ENCODE measurements at places on chromosomes 6 and 20. TPM values are rescaled to one million over a fixed set of nuclear protein-coding genes. Genes with fewer than 3 reads are reported as not detected.

DNA sequence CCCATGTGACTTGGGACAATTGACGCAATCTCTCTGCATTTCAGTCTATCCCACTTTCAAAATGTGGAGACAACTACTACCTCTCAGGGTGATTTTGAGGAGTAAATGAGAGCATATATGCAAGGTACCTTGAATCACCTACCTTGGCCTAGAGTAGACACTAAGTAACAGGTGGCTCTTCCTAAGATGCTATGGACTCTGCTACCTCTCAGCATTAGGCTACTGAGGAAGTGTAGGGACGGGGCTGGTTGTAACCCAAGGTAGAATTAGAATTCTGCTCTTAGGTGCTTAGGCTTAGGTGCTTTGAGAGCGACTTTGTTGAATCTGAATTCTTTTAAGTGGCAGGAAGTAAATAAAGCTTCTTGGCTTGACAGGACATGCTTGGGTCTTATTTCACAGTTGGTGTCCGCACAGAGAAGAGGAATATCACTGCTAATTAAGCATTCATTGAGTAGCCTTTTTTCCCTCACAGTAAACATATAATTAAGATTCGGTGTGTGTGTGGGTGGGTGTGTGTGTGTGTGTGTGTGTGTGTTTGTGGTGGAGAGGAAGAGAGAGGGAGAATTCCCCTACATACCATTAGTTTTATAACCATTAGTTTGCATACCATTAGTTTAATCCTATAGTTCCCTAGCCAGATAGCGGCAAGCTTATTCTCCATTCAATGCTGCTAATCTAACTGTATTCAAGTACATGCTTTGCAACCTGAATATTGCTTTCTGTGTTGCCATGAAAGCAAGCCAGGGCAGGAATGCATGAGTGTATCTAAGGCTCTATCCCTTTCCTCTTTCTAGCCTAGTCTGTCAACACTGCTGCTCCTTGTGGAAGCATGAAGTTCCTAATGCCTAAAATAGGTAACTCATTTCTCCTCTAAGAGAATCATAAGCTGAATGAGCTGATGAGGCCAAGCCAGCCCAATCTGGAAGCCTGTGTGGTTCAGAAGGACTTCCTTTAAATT is 112.5 kb downstream of the IPCEF1 start:
- H3K36me3 ChIP-seq, result no peaks in the 10 kb centered on the region
- no peak overlapping the region for H3K27ac ChIP-seq
- H3K4me3 ChIP-seq, result no peak overlapping the region
- H3K27me3 ChIP-seq, result no peaks in the 10 kb centered on the region
- no peaks in the 10 kb centered on the region for H3K4me1 ChIP-seq

Gene ANKRD66
- not detected for polyA plus RNA-seq

Gene SCUBE3
- 0.03 TPM for polyA plus RNA-seq

GRCh38 chr6:148379481-148379880 is 36.8 kb downstream of the SASH1 start:
- H3K36me3 ChIP-seq, result no peaks in the 10 kb centered on the region
- no peak overlapping the region for H3K4me3 ChIP-seq
- no peaks in the 10 kb centered on the region for H3K4me1 ChIP-seq
- H3K27ac ChIP-seq, result no peak overlapping the region
- no peaks in the 10 kb centered on the region for H3K27me3 ChIP-seq
- DNase-seq, result no peak

- no peaks in the 10 kb centered on the region for H3K4me1 ChIP-seq
- no peaks in the 10 kb centered on the region for H3K36me3 ChIP-seq
- no peak overlapping the region for H3K27ac ChIP-seq
- no peak overlapping the region for H3K4me3 ChIP-seq
- no peak for DNase-seq
Observed at GRCh38 chr20:3701061-3701998, 11.1 kb downstream of the SIGLEC1 start.

DNA sequence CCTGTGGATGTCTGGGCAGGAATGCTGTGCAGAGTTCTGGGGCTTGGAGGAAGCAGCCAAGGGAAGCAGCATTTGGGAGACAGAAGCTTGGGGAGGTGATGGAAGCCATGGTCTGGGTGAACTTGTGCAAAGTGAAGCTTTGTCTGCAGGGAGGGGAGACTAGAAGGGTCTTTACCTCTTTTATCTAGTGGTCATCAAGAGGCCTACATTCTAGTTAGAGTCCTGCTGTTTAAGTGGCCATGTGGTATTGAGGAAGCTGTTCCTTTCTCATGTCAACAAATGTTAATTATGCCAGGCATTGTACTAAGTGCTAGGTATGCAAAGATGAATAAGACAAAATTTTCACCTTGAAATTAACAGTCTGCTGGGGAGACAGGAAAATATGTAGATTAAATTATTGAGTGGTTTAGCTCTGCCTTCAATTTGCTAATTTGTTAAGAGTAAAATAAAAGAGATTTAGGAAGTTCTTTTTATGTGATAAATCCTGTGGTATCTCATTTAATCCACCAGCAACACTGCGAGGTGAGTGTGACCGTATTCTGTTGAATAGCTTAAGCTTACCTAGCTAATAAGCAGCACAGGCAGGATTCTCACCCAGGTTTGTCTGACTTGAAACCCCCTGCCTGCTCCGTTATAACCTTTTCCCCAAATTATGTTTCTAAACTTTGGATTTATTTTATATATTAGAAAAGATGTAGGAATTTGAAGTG is 43.1 kb downstream of the ARID1B start:
- no peak for DNase-seq
- no peaks in the 10 kb centered on the region for H3K27me3 ChIP-seq
- H3K36me3 ChIP-seq, result no peaks in the 10 kb centered on the region

DNA sequence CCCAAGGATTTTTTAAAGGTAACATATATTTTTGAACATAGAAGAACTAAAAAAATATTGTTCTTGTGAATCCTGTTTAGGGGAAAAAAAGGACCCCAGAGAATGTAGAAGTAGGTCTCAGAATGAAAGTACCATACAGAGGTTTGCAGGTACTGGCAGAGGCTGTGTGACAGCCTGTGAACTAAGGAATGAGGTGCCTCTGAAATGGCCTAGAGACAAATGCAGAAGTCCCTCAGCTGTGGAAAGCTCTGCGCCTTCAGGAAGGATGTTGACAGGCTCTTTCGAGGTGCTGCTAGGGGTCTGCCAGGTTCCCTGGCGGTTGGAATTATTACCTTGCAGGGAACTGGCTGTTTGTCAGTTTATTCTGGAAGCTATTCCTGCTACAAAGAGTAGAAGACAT is 8.6 kb upstream of the TUBB2B start:
- no peak overlapping the region for H3K27ac ChIP-seq
- H3K4me3 ChIP-seq, result no peak overlapping the region
- H3K4me1 ChIP-seq, result peaks cover 9% of the 10 kb centered on the region
- H3K27me3 ChIP-seq, result no peaks in the 10 kb centered on the region

- H3K4me1 ChIP-seq, result no peaks in the 10 kb centered on the region
- no peak overlapping the region for H3K4me3 ChIP-seq
- H3K36me3 ChIP-seq, result no peaks in the 10 kb centered on the region
- H3K27ac ChIP-seq, result no peak overlapping the region
- H3K27me3 ChIP-seq, result no peaks in the 10 kb centered on the region
Observed at GRCh38 chr6:162572240-162572639, 155.3 kb downstream of the PRKN start.

Measured in liver (tissue), 10 donors.